ENCODE measurements at places on chromosomes 4 and X. TPM values are rescaled to one million over a fixed set of nuclear protein-coding genes. Genes with fewer than 3 reads are reported as not detected.

Gene VEGFC
- 7.9 TPM for polyA plus RNA-seq

Gene PROM1
- 56.0 TPM for polyA plus RNA-seq

Gene RPS6KA6
- 3.8 TPM for polyA plus RNA-seq

Gene HNRNPH2
- 58.0 TPM for polyA plus RNA-seq

Gene LANCL3
- polyA plus RNA-seq = 0.40 TPM

Gene FGB
- polyA plus RNA-seq = not detected

Gene RXFP1
- polyA plus RNA-seq = 0.18 TPM

Gene SPANXB1
- not detected for polyA plus RNA-seq
